CD4-positive, alpha-beta T cell treated with Interleukin-10 for 1 hour (primary cell): ENCODE measurements at places on chromosomes 6 and 20.

- no peak for DNase-seq
Observed at GRCh38 chr20:24936526-24937407, 12.3 kb upstream of the CST7 start.

GRCh38 chr20:62505337-62506045, 29.7 kb upstream of the GATA5 start:
- no peak for DNase-seq

DNA sequence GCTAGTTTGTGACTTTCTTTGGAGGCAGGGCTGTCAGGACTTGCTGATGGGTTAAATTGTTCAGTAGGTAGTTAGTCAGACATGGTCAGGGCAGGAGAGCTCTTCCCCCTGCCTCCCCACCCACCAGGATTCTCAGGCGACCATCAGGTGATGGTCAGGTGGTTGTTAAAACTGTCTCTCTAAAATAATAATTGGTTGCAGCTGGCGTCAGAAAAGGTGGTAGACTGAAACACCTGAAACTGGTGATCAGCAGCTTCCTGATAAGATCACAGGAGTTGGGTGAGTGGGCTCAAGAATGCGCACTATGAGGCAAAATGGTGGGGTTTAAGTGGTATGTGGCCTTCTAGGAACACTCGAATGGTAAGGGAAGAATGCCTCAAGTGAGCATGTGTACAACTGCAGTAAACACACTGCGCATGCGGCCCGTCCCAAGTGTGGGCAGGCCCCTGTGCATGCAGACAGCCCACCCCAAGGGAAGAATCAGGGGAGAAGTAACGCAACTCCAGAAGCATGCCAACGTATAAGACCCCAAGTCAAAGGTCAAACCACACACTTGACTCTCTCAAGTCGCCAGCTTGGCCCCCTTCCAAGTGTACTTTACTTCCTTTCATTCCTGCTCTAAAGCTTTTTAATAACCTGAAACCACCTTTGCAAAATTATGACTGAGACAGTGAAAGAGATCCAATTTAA, 7.9 kb upstream of the BLCAP start:
- DNase-seq: no peak

GRCh38 chr20:15528391-15529111, 1044.7 kb downstream of the KIF16B start:
- no peak for DNase-seq

DNA sequence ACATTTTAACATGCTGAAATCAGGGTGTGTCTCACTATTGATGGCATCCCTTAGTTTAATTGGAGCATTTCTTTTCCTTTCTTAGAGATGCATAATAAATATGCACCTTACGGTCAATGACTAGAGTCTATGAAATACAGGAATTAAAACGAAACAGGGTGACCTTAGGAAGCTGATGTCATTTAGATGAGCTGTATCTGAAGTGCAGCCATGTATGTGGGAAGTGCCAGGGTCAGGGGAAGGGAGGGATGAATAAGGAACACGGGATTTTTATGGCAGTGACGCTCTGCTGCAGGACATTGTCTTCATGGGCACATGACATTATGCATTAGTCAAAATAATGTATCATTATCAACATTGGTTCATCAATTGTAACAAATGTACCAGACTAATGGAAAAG, 84.0 kb downstream of the AGPAT4 start:
- DNase-seq: no peak

- no peak for DNase-seq
Observed at GRCh38 chr6:133262804-133263203, 21.6 kb downstream of the EYA4 start.

- no peak for DNase-seq
Observed at GRCh38 chr6:781350-781961, 88.5 kb upstream of the EXOC2 start.

DNA sequence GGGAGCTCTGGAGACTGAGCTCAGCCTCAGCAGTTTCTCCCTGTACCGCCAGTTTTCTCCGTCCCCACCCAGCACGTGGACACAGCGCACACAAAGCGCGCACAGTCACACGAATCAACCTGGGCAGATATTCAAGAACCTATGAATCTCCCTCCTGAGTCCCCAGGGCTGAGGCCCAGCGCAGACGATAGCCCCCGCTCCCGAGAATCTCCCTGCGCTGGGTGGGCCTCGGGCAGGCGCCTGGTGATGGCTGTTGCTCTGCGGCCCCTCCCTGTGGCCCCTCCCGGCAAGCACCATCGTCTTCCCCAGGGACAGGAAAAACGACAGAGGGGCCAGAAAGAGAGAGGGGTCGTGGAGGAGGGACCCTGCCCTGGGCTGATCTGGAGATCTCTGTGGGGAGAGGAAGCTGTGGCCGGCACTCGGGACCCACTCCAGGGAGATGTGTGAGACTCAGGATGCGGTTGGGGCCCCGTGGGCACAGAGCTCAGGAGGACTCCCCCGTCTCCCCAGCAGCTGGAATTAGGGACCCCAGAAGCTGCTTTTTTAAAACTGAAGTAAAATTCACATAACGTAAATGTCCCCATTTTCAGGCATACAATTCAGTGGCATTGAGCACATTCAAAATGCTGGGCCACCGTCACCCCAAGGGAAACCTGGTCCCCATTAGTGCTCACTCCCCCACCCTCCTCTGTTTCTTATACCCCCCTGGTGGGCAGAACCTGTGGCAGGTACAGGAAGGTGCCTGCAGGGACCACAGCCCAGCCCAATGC, 330.8 kb downstream of the TAF4 start:
- no peak for DNase-seq

DNA sequence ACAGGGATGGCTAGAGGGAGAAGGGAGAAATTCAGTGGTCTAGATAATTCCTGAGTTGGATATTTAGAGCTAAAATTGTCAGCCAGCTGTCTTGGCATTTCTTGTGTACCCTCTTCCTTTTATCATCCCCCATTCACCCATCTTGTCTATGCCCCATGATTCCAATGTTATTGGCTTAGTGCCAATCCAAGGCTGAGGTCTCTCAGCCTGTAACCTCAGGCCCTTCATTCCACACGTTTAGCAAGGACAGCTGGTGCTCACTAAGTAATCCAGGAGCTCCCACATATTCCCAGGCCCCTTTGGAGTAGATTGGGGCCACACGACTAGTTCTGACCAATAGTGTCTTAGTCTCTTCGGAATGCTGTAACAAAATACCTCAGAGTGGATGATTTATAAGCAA, 112.4 kb upstream of the ATXN1 start:
- no peak for DNase-seq

DNA sequence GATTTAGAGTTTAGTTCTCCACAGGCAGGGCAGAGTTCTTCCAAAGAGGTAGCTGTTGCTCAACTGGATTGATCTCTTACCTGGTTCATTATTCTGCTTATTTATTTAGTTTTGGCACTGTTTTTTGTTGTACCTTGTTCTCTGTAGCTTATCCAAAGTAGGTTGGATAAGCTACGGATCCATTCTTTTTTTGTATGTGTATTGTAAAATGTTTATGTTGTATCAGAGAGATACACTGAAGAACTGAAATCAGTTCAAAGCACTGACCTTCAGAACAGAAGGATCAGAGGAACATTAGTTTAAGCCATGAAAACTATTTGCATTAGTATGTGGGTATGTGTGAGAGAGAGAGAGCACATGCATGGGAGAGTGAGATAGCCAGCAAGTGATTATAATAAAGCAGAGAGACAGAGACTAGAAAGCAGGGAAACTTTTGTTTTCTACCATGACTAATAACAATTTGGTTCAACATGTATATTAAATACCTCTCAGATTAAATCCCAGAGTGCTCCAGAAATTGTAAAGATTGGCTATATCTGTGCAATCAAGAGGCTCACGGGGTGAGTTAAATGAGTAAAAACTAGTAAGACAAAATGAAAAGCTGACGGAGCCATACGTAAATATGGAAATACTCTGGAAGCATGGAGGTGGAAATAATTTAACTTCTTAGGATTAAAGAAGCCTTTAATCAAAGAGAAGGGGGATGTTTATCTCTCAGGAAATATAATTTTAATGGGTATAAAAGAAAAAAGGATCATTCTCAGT, 40.2 kb downstream of the ITCH start:
- no peak for DNase-seq
